ENCODE measurements at places on chromosomes 2 and 18. TPM values are rescaled to one million over a fixed set of nuclear protein-coding genes. Genes with fewer than 3 reads are reported as not detected.

TRIM43B gene
- not detected for polyA plus RNA-seq

ZNF521 gene
- 3.5 TPM for polyA plus RNA-seq

FEV gene
- 2.9 TPM for polyA plus RNA-seq

LNPK gene
- polyA plus RNA-seq = 19.6 TPM

GKN1 gene
- polyA plus RNA-seq = 0.12 TPM

COLEC12 gene
- 3.8 TPM for polyA plus RNA-seq

TOGARAM2 gene
- polyA plus RNA-seq = 1.1 TPM

PLCD4 gene
- 1.4 TPM for polyA plus RNA-seq

DNAJC5G gene
- polyA plus RNA-seq = not detected

DSG4 gene
- not detected for polyA plus RNA-seq

CCDC74B gene
- not detected for polyA plus RNA-seq

RAX gene
- polyA plus RNA-seq = not detected

ALPG gene
- not detected for polyA plus RNA-seq

UNC50 gene
- polyA plus RNA-seq = 57.8 TPM

TMEM200C gene
- 0.16 TPM for polyA plus RNA-seq

SRSF7 gene
- polyA plus RNA-seq = 78.6 TPM

TRAPPC12 gene
- 43.9 TPM for polyA plus RNA-seq

SPR gene
- 40.6 TPM for polyA plus RNA-seq

TUBA3E gene
- 0.12 TPM for polyA plus RNA-seq

TMEM178A gene
- polyA plus RNA-seq = 5.0 TPM

CXCR1 gene
- polyA plus RNA-seq = not detected

CPO gene
- polyA plus RNA-seq = 0.92 TPM

CCDC178 gene
- not detected for polyA plus RNA-seq

TTC39C gene
- 4.9 TPM for polyA plus RNA-seq

CHRNG gene
- 0.35 TPM for polyA plus RNA-seq
